ENCODE measurements at places on chromosomes 6 and 20.

DNA sequence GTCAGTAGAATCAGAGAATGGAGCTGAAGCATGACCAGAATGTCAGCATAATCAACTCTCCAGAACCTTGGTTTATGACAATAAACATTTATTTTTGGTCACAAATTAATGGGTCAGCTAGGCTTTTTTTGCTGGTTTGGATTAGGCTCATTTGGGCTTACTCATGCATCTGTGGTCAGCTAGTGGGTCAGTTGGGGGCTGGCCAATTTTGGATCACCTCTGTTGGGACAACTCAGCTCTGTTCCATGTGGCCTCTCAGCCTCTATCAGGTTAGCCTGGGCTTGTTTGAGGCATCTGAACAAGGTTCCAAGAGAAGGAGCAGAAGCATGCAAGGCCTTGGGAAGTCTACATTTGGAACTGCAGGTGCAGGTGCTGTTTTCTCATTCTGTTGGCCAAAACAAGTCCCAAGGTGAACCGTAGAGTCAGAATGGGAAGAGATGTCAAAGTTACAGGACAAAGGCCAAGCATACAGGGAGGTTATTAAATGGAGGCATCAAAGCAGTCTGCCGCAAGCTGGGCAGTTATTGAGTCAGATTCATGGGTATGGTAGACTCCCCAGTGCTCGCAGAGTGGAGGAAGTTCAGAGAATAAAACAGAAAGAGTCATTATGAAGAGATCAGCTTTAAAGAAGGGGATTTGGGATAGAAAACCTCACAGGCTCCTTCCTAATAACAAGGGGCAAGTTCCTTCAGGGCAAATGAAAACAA lies 173.0 kb downstream of the PLCB4 start:
- no peak for DNase-seq

DNA sequence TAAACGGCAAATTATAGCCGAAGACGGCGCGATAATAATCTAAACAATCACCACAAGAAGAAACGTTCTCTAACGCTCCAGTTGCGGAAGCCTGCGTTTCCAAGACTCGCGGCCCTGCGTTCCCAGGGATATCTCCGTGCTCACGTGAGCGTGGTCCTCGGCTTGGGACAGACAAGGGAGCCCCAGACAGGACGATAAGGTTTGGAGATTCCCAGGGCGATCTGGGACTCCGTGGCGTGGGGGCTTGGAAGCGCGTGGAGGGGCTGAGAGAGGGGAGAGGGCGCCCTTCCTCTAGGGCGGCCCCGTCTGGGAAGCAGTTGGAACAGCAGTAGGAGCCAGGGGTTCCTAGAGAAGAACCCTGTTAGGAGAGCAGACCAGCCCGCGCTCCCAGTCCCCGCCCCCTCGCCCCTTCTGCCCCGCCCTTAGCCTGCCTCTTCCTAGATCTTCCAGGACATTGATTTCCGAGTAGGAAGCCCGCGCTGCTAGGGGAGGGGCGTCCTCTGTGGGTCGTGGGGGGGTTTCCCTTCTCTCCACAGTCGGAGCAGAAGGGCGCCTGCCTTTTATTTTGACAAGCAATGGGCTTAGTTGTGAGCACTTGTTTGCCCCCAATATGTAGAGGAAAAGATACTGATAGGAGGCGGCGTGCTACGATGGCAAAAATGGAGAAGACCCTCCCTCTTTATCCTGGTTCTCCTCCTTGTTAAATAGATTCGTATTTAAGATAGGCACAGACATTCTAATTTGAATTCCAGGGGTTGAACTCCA lies 10.6 kb downstream of the NRN1 start:
- no peak for DNase-seq

DNA sequence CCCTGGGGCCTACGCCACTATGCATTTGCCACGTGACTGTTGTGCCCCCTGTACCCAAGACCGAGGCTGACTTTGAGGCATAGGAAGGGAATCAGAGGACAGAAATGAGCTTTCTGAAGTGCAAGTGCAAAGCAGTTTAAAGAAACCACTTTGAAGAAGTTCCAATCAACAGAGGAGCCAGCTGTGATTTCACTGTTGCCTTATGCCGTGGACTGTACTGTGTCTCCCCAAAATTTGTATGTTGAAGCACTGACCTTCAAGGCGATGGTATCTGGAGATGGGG lies 111.1 kb downstream of the JPH2 start:
- no peak for DNase-seq

GRCh38 chr6:16762268-16762549 lies 949 bp upstream of the ATXN1 start:
- DNase-seq: no peak

GRCh38 chr6:77587963-77588362 lies 64.9 kb upstream of the MEI4 start:
- DNase-seq: no peak

- DNase-seq: no peak
Observed at GRCh38 chr6:147910281-147910680, 401.8 kb downstream of the SAMD5 start.

DNA sequence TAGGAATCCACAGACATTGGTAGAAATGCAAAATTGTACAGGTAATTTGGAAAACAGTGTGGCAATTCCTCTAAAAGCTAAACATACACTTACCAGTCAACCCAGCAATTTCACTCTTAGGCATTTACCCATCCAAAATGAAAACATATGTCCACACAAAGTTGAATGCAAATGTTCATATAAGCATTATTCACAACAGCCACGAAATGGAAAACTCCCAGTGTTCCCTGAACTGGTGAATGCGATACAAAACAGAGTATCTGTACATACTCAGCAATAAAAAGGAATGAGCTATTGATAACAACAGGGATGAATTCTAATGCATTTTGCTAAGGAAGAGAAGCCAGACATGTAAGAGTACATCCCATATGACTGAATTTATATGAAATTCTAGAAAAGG lies 32.4 kb upstream of the RAB22A start:
- no peak for DNase-seq

DNA sequence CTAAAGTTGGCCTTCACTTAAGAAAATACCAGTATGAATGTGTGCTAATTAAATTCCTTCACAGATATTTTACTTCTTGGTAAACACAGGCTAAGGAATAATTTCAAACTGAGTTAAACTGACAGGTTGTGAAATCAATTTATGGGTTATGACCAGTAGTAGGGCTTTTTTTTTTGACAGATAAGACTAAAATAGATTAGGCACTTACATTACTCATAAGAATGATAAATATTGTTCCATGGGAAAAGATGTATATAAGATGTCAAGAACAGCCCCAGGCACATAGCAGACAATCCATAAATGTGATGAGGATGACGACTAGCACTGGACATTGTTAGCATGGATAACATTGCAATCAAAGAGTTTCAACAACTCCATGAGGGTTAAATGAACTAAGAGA lies 22.9 kb downstream of the NT5E start:
- no peak for DNase-seq

GRCh38 chr6:24614648-24615047 lies 31.3 kb downstream of the KIAA0319 start:
- DNase-seq: no peak
